KG1 (cell line): ENCODE measurements at places on chromosomes 1 and 21.

- DNase-seq: no peak
Measured at GRCh38 chr1:224495866-224496265, 61.3 kb upstream of the WDR26 start.

GRCh38 chr1:22878626-22879025 lies 94.0 kb downstream of the LACTBL1 start:
- DNase-seq: no peak

DNA sequence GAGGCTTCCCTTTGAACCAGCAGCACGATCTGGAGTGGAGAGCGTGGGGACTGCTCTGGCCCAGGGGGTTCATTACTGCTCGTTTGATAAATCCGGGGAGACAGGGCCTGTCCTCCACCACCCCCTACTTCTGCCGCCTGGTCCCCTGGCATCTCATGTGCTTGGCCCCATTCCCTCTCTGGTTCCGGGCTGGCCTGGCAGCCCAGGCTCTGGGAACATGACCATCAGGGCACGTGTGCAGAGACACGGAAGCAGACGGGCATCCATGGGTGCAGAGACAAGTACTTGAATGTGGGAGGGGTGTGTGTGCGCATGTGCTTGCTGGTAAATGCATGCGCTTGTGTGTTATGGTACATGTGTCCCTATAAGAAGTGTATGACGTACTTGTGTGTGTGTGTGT lies 75.5 kb downstream of the KIRREL1 start:
- no peak for DNase-seq

DNA sequence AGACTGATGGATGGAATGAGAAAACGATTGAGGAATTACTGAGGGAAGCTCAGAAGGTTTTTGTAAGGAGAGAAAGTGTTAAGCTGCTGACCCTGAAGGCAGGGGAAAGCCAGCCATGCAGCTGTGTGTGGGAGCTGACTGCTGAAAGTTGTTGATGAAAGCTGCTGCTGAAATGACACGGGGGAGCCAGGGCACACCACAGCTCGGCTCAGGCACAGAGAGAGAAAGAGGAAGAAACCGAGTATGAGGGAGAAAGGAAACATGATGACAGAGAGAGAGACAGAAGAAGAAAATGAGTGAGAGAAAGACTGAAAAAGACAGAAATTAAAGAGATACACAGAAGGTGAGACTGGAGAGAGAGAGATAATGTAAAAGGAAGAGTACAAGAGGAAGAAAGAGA lies 115.5 kb downstream of the LRRC53 start:
- no peak for DNase-seq

- no peak for DNase-seq
Measured at GRCh38 chr1:223775054-223775453, 62.7 kb downstream of the CAPN2 start.

- DNase-seq: no peak
Measured at GRCh38 chr1:70142075-70142474, 63.3 kb downstream of the LRRC40 start.

GRCh38 chr1:202023001-202023433 lies 12.6 kb downstream of the ELF3 start:
- no peak for DNase-seq

DNA sequence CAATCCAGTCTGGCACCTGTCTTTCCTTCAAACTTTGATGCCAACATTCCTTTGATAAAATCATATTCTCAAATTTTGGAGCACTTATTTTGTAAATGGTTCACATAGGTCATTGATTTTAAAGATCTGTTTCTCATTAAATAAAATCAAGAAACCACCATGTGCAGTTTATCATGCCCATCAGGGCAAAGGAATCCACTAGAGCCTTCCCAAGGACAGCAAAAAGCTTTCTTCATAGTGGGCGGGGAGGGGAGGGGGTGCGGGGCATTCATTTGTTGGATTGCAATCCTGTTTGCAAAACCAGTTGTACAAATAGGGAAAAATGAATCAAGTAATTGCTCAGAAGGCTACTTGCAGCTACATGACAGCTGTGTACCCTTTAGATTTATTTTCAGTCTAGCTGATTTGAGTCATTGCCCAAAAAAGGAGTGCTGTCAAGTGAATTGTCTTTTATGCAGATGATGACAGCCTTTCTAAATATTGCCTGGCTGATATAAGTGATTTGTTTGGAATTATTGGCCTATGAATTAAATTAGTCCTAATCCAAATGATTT lies 23.0 kb downstream of the LRRC8B start:
- DNase-seq: no peak

GRCh38 chr21:41156142-41156541 lies 11.8 kb upstream of the BACE2 start:
- no peak for DNase-seq

- DNase-seq: no peak
Measured at GRCh38 chr1:87178441-87178840, 150.2 kb upstream of the LMO4 start.

GRCh38 chr1:199362996-199363395 lies 664.5 kb upstream of the NR5A2 start:
- DNase-seq: no peak

- no peak for DNase-seq
Measured at GRCh38 chr1:29271724-29272123, 35.4 kb downstream of the PTPRU start.

DNA sequence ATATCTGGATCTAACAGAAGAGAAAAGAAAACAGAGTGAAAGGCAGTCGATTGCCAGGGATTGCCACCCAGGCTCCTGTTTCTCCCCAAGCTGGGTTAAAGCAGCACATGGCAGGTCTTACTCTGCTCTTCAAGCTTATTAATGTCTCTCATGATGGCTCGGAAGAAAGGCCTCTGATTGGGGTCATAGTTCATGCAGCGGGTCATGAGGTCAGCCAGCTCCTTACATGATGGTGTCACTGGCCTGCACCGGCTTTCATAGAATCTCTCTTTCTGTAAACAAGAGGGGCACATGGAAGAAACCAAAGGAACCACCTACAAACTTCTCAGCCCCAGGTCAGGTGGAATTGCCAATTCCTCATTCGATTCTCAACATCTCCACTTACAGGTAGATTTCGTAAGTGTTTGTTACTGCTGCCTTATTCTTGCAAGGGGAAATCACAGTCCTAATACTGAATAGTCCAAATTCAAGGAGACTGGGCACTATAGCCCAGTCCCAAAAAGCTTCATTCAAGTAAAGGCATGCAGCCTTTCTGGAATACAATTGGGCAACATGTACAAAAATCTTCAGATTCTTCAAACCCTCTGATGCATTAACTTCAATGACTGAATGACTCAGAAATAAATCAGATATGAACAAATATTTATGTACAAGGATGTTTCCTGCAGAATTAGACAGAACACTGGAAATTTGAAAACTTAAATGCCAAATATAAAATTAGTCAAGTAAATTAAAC lies 96.6 kb downstream of the RAVER2 start:
- no peak for DNase-seq

GRCh38 chr1:21099034-21099868 lies 77.4 kb downstream of the EIF4G3 start:
- no peak for DNase-seq

DNA sequence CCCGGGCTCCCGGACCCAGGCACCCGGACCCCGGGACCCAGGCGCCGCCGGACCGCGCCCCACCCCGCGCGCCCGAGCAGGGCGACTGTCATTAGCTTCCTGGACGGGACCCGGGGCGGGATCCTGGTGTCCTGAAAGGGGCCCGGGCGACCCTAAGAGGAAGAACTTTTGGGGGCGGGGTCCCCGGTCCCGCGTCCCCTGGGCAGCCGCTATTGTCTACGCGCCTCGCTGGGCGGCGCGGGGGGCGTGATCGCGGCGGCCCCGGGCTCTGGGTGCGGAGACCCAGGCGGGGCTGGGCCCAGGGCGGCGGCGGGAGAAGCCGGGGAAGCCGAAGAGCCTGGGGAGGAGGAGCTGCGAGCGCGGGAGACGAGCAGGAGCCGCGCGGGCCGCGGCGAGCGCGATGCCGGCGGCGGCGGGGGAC lies 465 bp downstream of the HUNK start:
- DNase-seq: no peak
